ENCODE measurements at places on chromosomes 16 and 17. TPM values are rescaled to one million over a fixed set of nuclear protein-coding genes. Genes with fewer than 3 reads are reported as not detected.
A peak's percentile ranks its signal among the peaks of the same experiment; 100 is the strongest.

Gene TMEM238L
- not detected for total RNA-seq

Gene GFAP
- total RNA-seq, result not detected

Gene ALOX15B
- total RNA-seq, result not detected

DNA sequence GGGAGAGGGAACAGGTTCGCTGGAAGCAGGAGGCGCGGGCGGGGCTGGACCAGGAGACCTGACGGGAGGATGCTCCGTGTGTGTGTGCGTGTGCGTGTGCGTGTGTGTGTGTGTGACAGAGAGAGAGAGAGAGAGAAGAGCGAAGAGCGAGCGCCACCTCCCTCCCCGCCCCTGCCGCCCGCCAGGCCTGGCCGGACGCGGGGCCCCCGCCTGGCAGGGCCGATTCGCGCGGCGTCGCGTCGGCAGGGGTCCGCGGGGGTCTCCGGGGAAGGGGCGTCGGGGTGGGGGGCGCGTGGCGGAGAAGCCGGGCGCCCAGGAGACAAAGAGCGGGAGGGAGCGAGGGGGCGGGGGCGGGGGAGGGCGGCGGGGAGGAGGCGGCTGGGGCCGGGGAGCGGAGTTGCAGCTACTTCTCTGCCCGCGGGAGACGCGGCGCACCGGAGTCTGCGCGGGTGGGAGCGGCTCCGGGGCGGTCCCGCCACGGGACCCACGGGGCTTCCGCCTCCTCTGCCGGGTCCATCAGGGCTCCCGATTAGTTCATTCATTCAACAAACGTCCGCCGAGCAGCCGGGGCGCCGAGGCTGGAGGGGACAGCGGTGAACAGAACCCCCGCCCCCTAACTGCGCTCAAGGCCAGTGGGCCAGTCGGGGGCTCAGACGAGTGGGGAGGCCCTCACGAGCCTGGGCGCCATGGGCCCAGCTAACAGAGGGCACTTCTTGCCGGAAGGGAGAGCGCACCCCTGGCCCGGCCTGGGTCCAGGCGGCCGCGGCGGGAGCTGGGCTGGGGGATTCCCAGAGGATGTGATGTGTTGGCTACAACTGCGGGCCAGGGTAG, at the start of gene SAMD14:
Gene SAMD14 (minus strand): TSS at position 433 of the 831 bp plus-strand sequence. CDS start 5,201 bp downstream, outside the sequence.
- peak; percentile 61 for DNase-seq

DNA sequence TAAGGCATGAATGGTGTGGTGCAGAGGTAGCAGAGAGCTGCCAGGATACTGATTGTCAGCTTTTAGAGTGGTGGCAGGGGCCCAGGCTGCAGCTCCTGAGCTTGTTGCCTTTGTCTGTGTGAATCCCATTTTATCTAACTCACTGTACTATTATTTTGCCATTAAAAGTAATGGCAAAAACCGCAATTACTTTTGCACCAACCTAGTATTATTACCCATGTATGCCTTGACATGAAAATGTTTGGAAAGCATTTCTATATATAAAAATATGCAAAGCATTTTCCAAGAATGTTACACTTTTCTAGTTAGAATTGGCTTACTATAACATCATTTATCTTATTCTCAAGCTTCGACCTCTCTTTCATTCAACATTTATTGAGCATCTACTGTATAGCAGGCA, 308.1 kb upstream of the MYOCD start:
- DNase-seq, result no peak

- no peak for DNase-seq
These were observed 137.4 kb upstream of the COX10 start for GRCh38 chr17:13931800-13932460.

GRCh38 chr17:33522623-33523022, 229.5 kb upstream of the ASIC2 start:
- no peak for DNase-seq

GRCh38 chr17:34411646-34412421, 48.8 kb upstream of the CCL1 start:
- DNase-seq, result no peak

Gene CPNE7
- 3.1 TPM for total RNA-seq

- DNase-seq, result no peak
These were observed 254.3 kb downstream of the WWOX start for GRCh38 chr16:78353640-78354275.
